Endothelial cell (in vitro differentiated cells): ENCODE measurements at places on chromosomes 4 and X.
A peak's percentile ranks its signal among the peaks of the same experiment; 100 is the strongest.

GRCh38 chrX:11244636-11245035, 48.6 kb upstream of the AMELX start:
- H3K27ac ChIP-seq: no peak overlapping the region
- DNase-seq: no peak
- no peaks in the 10 kb centered on the region for H3K4me1 ChIP-seq
- H3K36me3 ChIP-seq: no peaks in the 10 kb centered on the region

DNA sequence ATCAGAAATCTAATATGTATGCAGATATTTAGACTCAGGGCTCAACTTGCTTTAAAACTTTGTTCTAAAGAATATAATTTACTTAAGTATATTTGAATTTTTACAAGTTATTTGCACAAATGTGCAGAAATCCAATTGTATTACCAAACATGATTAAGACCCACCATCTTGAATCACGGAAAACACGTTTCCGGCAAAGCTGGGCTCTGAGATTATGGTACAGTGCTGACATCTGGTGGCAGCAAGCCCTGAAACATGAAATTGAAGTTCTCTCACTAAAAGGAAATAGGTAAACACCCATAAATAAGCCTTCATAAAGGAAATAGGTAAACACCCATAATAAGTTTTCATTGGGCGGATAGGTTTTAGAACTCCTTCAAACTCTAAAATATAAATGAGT, 98.3 kb upstream of the MAOA start:
- no peak overlapping the region for H3K4me3 ChIP-seq
- no peak overlapping the region for H3K27ac ChIP-seq
- DNase-seq: peak; percentile 43
- H3K36me3 ChIP-seq: no peaks in the 10 kb centered on the region
- H3K4me1 ChIP-seq: no peaks in the 10 kb centered on the region

GRCh38 chrX:7500386-7500785, 342.6 kb upstream of the VCX start:
- H3K4me1 ChIP-seq: no peaks in the 10 kb centered on the region
- no peaks in the 10 kb centered on the region for H3K27me3 ChIP-seq
- H3K27ac ChIP-seq: no peak overlapping the region
- no peak for DNase-seq
- H3K4me3 ChIP-seq: no peak overlapping the region

GRCh38 chr4:163895378-163896005, 401.0 kb downstream of the TMA16 start:
- no peaks in the 10 kb centered on the region for H3K36me3 ChIP-seq
- H3K4me3 ChIP-seq: no peak overlapping the region
- H3K27me3 ChIP-seq: no peaks in the 10 kb centered on the region

- no peak overlapping the region for H3K27ac ChIP-seq
- H3K27me3 ChIP-seq: no peaks in the 10 kb centered on the region
- H3K36me3 ChIP-seq: no peaks in the 10 kb centered on the region
These were observed 430.7 kb downstream of the IDS start for GRCh38 chrX:149074398-149074797.

- H3K4me1 ChIP-seq: peaks cover 4% of the 10 kb centered on the region
- no peak for DNase-seq
- no peak overlapping the region for H3K4me3 ChIP-seq
- no peaks in the 10 kb centered on the region for H3K36me3 ChIP-seq
- no peak overlapping the region for H3K27ac ChIP-seq
These were observed 133.3 kb upstream of the PRPS2 start for GRCh38 chrX:12657881-12658280.

DNA sequence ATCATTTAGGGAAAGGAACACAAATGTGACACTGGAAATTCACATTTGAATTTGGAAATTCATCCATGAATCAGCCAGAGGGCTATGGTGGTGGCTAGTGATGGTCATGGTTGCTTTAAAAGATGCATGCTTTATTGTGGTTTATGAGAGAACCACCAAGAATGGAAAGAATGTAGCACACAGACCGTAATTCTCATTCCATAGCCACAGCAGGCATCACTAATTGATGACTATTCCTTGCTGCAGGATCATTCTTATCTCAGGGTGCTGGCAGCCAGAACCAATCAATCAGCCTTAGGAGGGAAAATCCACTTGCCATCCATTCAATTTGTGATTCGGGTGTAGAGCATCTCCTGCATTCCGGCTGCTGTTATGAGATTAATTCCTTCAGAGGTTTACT, 115.6 kb downstream of the DHRSX start:
- peaks cover 18% of the 10 kb centered on the region for H3K36me3 ChIP-seq
- DNase-seq: no peak
- no peaks in the 10 kb centered on the region for H3K4me1 ChIP-seq
